T-helper 22 cell (primary cell): ENCODE measurements at places on chromosomes 7 and 10.

DNA sequence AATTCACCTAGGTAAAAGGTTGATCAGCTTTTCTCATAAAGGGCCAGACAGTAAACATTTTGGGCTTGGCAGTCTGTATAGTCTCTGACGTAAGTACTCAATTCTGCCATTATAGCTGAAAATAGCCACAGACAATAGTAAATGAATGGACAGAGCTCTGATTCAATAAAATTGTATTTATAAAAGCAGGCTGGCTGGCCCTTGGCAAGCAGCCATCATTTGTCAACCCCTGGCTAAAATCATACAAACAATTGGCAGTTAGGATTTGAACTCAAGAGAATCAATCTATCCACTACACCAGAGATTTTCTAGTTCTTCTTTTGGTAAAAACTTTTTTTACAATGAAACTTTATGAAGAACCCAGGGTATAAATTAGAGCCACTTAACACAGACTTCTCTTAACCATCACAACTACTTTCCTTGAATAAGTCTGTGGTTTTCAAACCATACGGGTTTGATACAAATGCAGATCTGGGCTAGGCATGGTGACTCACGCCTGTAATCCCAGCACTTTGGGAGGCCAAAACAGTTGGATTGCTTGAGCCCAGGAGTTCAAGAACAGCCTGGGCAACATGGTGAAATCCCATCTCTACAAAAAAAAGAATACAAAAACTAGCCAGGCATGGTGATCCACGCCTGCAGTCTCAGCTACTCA lies 124.5 kb downstream of the SLC16A9 start:
- no peak for DNase-seq

DNA sequence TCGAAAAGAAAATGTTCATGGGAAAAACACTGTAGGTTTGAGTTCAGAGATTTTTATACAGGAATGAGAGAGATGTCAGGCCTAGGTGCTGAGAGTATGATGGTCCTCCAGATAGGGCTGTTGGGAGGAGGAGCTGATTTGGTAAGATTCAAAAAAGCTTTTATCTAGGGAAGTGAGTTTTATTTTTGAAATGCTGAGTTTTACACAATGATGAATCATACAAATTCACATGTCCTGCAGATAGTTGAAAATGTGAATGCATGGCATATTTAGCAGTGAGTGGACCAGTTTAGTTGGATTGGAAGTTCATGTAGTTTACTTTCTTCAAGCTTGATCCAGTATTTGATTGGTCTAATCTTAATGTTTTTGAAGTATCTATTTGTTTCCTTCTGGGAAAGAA lies 154.8 kb downstream of the LRRC4 start:
- no peak for DNase-seq

GRCh38 chr10:99654390-99655175 lies 4.7 kb upstream of the ENTPD7 start:
- DNase-seq = no peak

DNA sequence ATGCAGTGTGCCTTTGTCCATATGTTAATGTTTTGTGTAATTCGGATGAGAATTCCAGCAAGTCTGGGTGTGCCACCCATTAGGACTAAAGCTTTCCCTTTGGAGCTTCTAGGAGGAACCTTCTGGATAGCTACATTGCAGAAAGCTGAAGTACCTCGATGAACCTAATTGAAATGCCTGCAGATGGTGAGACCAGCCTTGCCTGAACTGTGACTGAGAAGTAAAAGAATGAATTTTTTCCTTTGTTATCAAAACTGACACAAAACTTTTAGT lies 31.1 kb upstream of the FBXW4 start:
- no peak for DNase-seq

GRCh38 chr7:74271742-74272141 lies 17.5 kb upstream of the CLIP2 start:
- DNase-seq = no peak

DNA sequence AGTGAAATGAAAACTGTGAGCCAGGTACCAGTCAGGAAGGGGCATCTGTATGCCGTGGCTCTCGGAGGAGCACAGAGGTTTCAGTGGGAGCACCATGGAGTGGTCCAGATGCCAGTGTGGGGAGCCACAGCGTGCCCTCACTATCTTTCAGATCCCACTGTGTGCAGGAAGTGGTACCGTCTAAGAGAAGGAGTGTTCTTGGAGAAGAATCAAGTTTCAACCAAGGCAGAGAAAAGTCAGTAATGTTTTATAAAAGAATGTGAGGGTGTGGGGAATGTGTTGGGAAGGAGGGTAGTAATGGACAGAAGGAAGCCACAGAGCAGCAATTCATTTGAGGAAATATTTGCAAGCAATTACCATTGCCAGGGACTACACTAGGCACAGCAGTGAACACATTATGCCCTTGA lies 35.6 kb downstream of the PRKAR2B start:
- no peak for DNase-seq

- DNase-seq = peak; percentile 10
Measured at GRCh38 chr7:150876817-150877526, 24.7 kb downstream of the AOC1 start.

- no peak for DNase-seq
Measured at GRCh38 chr7:117588352-117588794, 108.5 kb downstream of the CFTR start.

DNA sequence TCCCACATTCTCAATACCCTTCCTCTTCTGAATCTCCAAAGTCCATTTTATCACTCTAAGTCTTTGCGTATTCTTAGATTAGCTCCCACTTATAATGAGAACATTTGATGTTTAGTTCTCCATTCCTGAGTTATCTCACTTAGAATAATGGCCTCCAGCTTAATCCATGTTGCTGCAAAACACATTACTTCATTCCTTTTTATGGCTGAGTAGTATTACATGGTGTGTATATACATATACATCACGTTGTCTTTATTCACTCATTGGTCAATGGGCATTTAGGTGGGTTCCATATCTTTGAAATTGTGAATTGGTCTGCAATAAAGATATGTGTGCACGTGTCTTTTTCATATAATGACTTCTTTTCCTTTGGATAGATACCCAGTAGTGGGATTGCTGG lies 32.3 kb downstream of the GPR22 start:
- DNase-seq = no peak

GRCh38 chr10:98331885-98332284 lies 63.9 kb upstream of the LOXL4 start:
- DNase-seq = no peak

DNA sequence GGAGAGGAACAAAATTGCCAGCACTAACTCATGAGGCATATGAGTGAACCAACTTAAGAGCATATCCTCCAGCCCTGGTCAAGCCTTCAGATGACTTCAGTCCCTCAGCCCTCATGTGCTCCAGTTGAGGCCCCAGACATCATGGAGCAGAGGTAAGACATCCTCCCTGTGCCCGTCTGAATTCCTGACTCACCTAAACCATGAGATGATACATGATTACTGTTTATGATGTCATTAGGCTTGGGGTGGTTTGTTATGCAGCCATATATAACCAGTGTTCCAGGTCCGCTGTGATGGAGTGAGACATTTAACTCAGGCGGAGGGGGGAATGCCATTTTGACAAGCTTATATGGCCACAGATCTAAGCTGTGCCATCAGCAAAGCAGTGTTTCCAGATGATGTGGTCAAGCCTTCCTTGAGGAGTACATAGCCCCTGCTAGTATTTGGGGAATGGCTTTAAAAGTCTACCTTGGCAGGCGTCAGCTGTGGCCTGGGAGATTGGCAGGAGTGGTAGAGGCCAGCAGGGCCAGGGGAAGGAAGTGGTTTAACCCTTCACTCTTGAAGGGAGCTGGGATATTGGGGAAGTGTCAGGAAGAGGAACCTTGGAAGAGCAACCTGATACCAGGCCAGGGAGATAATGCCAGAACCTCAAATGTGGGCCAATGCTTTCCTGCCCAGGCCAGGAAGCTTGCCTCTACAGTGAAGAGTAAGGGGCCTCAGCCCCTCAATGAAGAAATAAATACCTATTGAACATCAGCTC lies 343.0 kb upstream of the PODXL start:
- DNase-seq = no peak

- no peak for DNase-seq
Measured at GRCh38 chr7:5712566-5712965, 68.9 kb downstream of the RNF216 start.

- no peak for DNase-seq
Measured at GRCh38 chr7:114242992-114243507, 171.6 kb upstream of the FOXP2 start.

GRCh38 chr10:14063531-14064285 lies 267.0 kb downstream of the FRMD4A start:
- no peak for DNase-seq

GRCh38 chr7:55070854-55071253 lies 52.0 kb downstream of the EGFR start:
- no peak for DNase-seq

- DNase-seq = no peak
Measured at GRCh38 chr7:155735442-155736115, 76.7 kb downstream of the SHH start.

GRCh38 chr7:152615031-152615741 lies 60.8 kb downstream of the XRCC2 start:
- DNase-seq = no peak

DNA sequence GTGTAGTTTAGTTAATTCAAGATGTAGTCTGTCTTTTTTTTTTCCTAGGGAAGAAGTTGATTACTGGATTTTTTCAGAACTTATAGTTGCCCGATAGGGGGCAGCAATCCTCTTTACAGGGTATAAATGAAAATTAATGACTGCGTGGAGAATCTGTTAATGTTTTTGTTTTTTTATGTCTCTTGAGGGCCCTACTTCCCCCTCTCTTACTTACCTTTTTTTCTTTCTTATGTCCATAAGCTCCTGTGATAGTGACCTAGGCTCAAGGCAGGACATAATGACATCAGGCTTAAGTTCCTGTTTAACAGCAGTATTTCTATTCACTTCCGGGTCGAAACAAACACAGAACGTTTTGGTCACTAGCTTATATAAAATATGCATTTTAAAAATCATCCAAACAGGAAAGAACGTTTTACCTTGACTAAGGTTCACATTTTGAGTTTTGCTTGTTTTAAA lies 18.8 kb downstream of the CDC123 start:
- no peak for DNase-seq

DNA sequence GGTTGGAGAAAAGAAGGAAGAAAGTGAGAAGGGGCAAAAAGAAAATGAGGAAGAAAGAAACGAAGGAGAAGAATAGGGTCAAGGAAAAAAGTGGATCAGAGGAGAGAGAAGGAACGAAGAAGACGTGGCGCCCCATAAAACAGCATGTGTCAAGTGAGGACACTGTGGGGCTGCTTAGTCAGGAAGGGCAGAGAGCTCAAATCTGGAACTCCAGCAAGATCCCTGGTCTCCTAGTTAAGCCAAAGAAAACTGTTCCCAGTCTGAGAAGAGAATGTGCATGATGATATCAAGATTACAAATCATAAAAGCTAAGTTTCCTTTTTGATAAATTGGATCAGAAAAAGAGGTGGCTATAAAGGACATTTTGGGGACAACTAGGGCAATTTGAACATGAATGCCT lies 33.0 kb downstream of the CREB3L2 start:
- no peak for DNase-seq

DNA sequence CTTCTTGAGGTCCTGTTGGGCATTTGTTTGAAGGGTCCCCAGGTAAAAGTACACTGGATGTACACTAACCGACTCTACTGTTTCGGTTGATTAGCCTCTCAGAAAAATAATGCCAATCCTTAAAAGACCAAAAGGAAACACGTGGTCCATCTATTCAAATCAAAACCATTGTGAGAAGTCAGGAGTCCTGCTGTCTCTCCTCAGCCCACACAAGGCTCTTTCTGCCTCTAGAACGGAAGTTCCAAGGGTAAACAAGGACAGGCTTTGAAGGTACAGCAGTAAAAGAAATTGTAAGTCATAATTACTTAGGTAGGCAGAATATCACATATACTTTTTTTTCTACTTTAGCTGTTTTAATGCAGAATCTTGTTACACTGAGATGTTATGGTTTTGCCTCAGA lies 71.7 kb upstream of the TPK1 start:
- no peak for DNase-seq

- no peak for DNase-seq
Measured at GRCh38 chr7:14759785-14760184, 142.8 kb downstream of the DGKB start.

DNA sequence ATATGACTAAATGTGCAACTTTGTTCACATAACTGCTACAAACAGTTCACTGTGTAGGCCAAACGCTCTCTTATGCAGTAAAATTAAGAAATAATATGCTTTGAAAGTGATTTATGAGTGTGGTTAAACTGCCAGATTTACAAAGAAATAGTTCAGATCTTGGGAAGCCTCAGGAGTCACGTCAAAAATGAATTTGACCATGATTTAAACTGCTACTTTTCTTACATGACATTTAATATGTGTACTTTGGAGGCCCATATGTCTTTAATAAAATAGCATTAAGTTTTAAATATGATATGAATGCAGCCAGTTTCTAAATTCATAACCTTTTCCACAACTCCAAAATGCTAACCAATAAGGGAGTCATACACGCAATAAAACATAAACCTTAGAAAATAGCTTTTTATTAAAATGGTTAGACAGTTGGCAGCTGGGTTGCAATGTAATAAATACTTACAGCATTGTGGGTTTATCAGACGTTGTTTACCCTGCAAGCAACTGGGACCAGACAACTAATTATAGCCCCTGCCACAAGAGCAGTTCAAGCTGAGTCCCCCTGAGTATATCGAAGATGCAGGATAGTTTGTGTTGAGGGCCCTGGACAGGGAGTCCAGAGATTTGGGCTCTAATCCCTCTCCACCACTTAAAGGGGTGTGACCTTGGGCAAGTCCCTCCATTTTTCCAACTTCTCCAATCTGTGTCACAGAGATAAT lies 640.4 kb downstream of the LRMDA start:
- DNase-seq = no peak

DNA sequence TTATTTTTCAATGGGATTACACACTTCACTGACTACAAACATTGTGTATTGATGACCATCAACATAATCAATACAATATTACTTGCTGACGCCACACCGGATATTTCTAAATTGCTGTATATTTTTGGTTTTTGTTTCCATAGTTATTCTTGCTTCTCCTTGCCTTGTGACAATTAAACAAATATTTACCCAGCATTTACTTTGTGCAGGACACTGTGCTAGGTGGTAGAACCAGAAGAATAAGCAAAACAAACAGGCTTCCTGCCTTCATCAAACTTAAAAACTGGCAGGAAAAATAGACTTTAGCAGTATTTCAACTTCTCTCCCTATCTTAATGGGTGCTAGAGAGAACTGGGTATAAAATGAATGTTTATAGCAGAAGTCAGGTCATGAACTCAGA lies 50.6 kb downstream of the ZNF277 start:
- no peak for DNase-seq

GRCh38 chr10:62136931-62137330 lies 131.7 kb downstream of the RTKN2 start:
- DNase-seq = no peak

GRCh38 chr10:75272896-75273295 lies 37.1 kb upstream of the COMTD1 start:
- DNase-seq = no peak
